ENCODE measurements at places on chromosomes 4 and X.

GRCh38 chrX:9560219-9560618, 95.4 kb downstream of the TBL1X start:
- no peak for DNase-seq

DNA sequence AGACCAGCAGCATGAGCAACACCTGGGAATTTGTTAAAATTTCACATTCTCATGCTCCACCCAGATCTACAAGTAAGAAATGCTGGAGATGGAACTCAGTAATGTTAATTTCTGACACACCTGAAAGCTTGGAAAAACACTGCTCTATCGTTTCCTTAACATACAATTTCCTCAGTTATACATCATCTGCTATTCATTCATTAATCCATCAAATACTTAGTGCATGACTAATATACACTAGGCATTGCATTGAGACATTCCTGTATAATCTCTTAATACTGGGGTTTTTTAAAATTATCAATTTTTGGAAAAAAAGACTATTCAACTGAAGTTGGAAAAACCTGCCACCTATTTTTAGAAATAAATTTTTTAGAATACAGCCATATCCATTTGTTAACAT, 106.1 kb downstream of the CHM start:
- no peak for DNase-seq

DNA sequence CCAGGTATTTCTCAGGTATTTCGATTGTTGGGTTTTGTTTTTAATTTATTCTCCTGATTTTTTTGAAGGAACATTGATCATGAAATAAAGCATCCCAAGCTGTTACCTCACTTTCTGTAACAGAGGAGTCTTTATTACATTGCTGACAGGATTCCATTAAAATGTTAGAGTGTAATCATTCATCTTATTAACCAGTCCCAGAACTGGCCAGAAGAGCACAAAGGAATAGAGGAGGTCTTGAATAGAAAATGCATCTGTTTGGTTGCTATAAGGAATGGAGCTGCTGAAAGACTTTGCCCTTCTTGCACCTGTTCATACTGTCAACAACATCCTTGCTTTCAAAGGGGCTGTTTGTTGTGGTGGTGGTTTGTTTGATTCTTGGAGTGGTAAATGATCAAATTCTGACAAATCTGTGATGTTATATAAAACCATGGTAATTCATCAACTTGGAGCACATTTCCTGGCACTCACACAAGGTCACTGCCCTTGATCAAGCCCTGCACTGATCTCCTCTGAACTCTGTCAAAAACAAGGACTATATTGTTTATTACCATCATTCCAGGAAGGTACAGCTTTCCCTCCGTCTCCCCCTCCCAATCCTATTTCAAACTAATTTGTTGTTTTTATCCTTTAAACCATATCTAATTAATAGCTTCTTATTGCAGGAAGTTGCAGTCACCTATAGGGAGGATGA, 215.8 kb downstream of the PCDH19 start:
- DNase-seq = no peak

- DNase-seq = no peak
Observed at GRCh38 chr4:105058177-105058812, 88.4 kb upstream of the TET2 start.

- no peak for DNase-seq
Observed at GRCh38 chr4:10738826-10739489, 54.4 kb upstream of the CLNK start.

DNA sequence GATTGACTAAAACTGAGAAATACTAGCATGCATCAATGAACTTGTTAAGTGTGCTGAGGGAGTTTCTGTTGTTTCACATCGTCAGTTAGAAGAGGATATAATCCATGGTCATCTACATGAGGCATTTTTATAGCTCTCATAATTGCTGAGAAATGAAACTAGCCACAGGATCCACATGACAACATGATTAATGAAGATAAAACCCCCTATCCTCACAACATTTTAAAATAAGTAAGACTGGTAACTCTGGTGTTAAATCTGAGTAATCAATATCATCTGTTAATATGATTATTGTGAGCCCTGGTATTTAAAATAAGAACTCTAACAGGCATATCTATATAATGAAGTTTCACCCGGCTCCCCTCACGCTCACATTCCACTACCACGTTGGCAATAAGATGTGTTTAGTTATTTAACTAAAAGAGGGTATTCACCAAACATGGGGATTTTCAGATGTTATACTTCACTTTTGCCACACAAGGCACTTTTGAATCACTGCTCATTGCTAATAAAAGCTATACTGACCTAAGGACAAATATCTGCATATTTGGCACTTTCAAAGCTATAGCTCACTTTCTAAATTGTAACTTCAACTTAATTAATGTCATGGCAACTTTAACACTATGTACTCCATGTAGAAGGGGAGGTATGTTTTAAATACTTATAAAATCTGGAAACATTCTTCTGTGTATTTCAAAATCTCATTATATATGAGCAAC, 6.7 kb downstream of the UNC5C start:
- DNase-seq = no peak

DNA sequence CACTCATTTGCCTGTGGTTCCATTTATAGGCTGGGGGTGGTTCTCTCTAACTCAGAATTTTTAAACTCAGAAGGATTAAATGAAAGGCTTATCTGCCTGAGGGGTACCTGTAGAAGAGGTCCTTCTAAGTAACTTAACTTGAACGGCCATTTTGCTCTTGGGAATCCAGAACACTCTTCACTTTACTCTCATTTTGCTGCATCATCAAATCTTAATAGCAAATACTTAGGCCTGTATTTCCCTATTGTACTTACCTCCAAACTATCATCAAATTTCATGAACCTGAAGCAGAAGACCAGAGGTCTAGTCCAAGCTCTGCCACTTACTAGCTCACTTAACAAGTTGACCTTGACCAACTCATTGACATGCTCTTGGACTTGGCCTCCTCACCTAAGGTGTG, 70.4 kb downstream of the GRIA3 start:
- DNase-seq = no peak

DNA sequence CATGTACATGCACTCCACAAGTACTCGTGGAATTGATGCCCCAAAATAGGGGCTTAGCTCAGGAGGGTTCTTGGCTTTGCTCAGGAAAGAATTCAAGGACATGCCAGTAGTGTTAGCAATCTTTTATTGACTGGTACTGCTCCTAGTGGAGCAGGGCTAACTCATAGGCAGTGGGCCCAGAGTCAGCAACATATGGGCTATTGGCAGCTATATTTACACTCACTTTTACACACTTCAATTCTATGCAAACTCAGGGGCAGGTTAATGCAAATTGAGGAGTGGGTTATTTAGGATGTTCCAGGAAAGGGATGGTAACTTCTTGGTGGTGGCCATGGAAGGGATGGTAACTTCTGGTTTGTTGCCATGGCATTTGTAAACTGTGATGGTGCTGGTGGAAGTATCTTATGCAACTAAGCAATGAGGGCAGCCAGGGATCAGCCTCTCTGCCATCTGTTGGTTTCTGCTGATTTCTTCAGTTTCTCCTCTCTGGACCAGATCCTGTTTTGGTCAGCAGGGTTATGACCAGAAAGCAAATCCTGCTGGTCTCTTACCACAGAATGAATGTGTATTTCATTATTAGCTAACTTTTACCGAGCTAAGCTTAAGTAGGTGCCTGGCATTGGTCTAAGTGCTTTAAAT, 69.2 kb upstream of the FAT1 start:
- no peak for DNase-seq

DNA sequence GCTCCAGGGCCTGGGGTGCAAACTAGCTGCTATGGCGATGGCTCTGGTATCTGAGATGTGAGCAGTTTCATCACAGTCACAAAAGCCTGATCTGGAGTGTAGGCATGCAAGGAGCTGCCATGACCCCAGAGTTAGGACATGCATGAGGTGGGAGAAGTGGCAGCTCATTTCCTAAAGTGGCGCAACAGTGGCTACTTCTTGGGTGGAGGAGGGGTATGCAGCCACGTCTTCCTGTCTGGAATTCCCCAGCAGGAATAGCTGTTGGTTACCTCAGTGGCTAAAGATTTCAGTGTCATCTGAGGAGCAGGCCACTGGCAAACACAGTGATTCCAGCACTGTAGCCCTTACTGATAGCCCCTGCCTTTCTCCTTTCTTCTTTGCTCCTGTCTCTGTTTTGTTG, 1382.5 kb downstream of the C4orf33 start:
- no peak for DNase-seq

DNA sequence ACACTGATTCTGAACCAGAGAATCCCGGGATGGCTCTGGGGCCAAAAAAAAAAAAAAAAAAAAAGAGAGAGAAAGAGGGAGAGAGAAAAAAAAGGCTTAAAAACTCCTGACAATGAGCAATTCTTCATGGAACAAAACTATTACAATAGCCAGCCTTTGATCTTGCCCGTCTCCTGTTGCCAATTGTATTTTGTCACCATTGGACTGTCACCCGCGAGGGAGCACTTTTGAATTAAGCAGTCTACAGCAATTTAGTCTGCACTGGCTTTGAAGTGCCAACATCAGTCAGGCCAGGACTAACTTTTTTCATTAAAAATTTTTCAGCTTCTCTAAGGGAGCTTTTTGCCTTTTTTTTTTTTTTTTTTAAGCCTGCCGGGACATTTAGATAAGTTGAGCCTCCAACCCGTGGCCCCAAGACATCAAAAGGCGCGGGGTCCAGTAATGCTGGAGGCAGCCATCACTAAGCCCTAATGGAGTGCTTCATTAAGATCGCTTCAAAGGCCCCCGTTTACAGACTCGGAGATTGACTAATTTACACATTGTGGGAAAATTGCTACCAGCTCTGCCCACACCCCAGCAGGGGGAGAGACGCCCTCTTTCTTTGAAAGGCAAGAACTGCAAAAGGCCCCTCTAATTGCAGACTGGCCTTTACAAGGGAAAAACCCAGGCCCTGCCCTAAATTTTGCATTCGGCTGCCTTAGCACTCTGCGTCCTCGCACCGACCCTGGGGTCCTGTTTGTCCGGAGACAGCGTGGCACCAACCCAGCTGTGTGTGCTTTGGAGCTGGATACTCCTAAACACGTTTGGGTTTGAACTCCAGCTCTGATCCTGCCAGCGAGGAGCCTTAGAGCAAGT, 98.1 kb upstream of the MSX1 start:
- no peak for DNase-seq

GRCh38 chr4:171118091-171118490, 695.1 kb upstream of the GALNTL6 start:
- DNase-seq = no peak

GRCh38 chr4:91488946-91489345, 814.8 kb upstream of the GRID2 start:
- no peak for DNase-seq

- DNase-seq = no peak
Observed at GRCh38 chrX:106874075-106874474, 29.1 kb downstream of the RIPPLY1 start.

DNA sequence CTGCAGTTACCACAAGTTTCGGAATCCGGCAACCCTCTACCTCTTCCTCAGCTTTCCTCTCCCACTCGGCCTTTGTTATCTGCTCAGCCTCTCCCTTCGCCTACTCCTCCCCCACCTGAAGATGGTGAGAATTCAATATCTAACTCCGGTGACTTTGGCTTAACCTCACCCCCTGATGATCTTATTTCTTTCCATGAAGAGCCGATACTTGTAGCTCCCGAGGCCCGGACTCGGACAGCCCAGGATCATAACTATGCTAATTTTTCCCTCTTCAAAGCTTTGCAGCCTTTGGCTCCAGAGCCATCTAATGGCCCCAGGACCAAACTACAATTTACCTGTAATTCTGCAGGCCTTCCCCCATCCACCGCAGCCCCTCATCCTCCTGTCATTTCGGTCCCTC, 32.0 kb upstream of the MGST2 start:
- DNase-seq = no peak

- no peak for DNase-seq
Observed at GRCh38 chr4:77044461-77045150, 31.2 kb downstream of the CCNI start.

GRCh38 chrX:110836982-110837381, 41.4 kb upstream of the CHRDL1 start:
- DNase-seq = no peak

DNA sequence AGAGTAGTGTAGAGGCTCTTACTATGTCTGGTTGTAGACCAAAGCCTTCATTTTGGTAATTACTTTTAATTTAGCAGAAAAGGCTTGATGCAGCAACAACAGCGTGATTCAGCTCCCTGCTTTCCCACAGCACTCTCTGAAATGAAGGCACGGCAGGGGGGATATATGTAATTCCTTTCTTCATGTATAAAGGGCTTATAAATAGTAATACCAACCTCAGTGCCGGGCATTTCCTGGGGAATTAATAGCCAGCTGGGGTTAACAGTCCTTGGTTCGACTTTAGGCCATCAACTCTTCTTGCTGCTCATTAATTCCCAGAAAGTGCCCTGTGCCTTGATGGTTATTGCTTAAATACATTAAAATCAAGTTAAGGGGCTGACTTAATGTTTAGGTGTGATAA, 669.0 kb downstream of the ZNF674 start:
- no peak for DNase-seq

DNA sequence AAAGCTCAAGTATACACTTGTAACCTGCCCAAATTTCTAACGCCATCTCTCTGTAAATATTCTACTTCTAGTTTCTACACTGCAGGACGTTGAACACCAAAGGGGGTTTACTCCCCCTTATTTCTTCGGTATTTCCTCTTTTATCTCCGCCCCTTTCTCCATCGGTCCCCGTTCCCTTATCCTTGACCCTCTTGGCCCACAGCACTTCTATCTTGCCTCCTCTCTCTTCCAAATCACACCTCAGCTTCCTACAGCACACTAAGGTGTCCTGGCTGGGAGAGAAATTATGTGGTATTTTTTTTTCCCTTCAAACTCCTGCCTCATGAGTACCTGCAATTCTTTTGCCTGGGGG, 715 bp downstream of the ZMAT1 start:
- no peak for DNase-seq

GRCh38 chr4:144714166-144714565, 68.2 kb downstream of the HHIP start:
- no peak for DNase-seq

GRCh38 chr4:179182741-179183140, 1740.5 kb upstream of the AGA start:
- no peak for DNase-seq

DNA sequence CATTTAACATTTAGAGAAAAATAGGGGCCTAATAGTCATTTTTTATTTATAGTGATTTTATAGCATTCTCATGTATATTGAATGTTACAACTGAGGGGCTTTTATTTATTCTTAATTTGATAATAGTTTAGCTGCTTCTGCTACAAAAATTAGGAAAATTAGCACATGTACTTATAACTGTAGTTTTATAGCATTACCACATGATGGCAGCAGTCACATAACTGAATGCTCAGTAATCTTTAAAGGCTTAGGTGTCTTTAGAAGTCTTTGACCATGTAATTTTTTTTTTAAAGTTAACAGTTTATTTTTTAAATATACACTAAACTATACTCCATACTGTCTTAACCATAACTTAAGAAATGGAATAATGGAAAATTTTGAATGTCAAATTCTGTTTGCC, 136.6 kb downstream of the STAG2 start:
- no peak for DNase-seq

DNA sequence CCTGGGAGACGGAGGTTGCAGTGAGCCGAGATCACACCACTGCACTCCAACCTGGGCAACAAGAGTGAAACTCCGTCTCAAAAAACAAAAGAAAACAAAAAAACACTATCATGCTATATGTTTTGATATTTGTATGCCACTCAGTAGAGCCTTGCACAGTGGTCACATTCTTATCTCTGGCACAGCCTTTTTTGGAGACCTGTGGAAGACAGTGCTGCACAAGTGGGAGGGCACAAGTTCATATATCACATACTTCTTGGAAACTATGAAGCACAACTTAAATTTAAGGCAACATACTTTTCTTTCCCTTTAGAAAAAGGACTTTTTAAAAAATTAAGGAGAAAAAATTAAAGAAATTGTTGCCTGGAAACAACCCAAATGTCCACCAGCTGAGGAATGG, 14.4 kb upstream of the S100G start:
- DNase-seq = no peak

All from stimulated activated CD4-positive, alpha-beta T cell treated with anti-CD3 and anti-CD28 coated beads, Interleukin-4, amount 100 ng/mL, for 1 hour (primary cell).